ENCODE measurements at places on chromosomes 1 and 21. TPM values are rescaled to one million over a fixed set of nuclear protein-coding genes. Genes with fewer than 3 reads are reported as not detected.
A peak's percentile ranks its signal among the peaks of the same experiment; 100 is the strongest.

GRCh38 chr1:62513013-62513412 is 76.2 kb downstream of the USP1 start:
- DNase-seq: no peak
- H3K27me3 ChIP-seq: no peaks in the 10 kb centered on the region
- no peaks in the 10 kb centered on the region for H3K36me3 ChIP-seq
- no peak overlapping the region for H3K4me3 ChIP-seq
- H3K27ac ChIP-seq: no peak overlapping the region

DNA sequence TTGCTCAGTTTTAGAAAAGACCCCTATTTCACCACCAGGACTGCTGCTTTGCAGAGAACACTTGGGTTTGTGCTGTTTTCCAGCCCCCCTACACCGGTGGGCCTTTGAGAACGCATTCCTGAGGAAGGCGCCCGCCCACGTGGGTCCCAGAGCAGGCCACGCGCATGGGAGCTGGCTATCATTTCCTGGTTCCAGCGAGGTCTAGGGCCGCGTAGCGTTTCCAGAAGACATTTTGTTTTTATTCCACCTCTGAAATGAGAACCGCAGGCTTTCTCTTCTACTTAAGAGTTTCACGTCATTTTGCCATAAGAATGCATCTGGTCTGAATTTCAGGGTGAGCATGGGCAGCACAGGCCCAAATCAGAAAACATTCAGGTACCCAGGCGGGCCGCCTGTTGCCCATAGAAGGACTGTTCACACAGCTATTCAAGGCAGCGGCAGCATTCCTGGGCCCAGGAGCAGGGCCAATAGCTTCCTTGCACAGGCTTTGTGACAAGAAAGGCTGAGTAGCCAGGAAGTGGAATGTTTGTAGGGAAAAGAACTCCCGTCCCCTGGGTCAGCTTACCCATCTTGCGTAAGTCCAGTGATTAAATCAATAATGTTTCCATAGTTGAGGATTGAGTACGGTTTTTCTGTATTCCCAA is 1.4 kb upstream of the KLHL21 start:
- no peaks in the 10 kb centered on the region for H3K27me3 ChIP-seq
- no peaks in the 10 kb centered on the region for H3K36me3 ChIP-seq
- H3K27ac ChIP-seq: peak overlapping the region; percentile 94

DNA sequence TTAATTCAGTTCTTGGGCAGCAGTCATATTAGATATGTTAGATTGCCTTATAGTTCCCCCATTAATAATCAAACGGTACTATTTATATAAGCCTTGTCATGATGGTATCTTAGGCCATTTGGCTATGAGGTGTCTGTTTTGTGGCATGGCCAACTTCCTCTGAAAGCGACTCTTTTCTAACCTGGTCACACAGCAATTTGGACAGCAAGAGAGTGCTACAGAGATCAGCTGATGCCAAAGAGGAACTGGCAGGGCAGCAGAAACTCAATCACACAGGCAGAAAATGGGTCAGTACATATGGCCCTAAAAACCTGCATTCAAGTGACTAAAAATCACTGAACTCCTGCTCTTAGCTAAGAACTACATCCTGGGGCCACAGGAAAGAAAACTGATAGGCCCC is 13.4 kb upstream of the MUTYH start:
- no peaks in the 10 kb centered on the region for H3K27me3 ChIP-seq
- H3K4me3 ChIP-seq: no peak overlapping the region
- no peak for DNase-seq
- H3K36me3 ChIP-seq: no peaks in the 10 kb centered on the region

- peaks cover 6% of the 10 kb centered on the region for H3K27me3 ChIP-seq
- H3K4me1 ChIP-seq: no peaks in the 10 kb centered on the region
- H3K36me3 ChIP-seq: no peaks in the 10 kb centered on the region
These were observed 103.9 kb downstream of the HMCN1 start for GRCh38 chr1:185838111-185838510.

DNA sequence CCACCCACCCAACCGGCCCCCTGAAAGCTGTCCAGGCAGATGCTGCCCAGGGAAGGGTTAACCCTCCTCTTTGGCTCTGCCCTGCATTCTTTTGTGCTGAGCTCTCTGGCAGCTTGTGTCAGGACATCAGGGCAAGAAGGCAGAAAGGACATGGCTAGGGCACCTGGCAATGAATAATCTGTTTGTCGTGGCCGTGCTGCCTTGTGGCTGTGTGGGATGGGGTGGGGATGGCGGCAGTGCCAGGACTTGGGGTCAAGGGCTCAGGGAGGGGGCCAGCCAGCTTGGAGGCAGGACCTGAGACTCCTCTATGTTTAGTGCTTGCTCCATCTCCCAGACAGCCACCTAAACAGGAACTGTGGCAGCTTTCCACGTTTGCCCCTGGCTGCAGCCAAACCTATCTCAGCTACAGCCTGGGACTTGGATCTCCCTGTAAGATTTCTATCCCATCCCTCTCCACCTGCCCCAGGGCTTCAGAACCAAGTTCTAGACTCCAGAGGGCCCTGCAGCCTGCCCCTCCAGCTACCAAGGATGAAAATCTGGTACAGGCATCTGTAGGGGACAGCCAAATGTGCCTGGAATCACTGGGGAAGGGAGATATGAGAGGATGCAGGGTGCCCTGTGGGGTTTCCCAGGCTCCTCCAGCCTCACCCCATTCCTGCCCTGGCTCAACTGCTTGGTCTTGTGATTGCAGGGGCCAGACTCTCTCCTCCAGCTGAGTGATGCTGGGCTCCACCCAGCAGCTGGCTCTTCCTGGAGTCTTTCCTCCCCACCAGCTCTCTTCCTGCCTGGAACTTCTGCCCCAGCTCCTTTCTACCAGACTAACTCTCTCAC is 9.6 kb upstream of the GPR37L1 start:
- no peak overlapping the region for H3K4me3 ChIP-seq
- peaks cover 5% of the 10 kb centered on the region for H3K27me3 ChIP-seq
- no peaks in the 10 kb centered on the region for H3K36me3 ChIP-seq
- no peak overlapping the region for H3K27ac ChIP-seq
- DNase-seq: no peak

DNA sequence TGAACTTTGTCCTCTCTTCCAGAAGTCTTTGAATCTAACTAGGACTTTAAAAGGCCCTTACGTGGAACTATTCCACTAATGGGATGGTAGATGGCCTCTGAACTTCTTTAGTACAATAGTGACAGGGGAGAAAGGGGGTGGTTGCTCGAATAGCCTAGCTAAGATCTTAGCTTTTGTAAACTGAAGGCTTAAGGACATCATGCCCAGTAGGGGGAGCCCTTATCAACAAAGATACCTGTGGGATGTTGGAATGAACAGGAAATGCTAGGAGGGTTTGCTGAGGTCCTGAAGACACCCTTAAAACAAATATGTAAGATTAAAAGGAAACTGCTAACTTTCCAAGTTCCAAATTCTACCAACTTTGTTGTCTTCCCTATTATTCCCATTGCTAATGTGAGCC is 33.2 kb downstream of the NHLH2 start:
- peaks cover 27% of the 10 kb centered on the region for H3K27me3 ChIP-seq
- no peaks in the 10 kb centered on the region for H3K4me1 ChIP-seq

DNA sequence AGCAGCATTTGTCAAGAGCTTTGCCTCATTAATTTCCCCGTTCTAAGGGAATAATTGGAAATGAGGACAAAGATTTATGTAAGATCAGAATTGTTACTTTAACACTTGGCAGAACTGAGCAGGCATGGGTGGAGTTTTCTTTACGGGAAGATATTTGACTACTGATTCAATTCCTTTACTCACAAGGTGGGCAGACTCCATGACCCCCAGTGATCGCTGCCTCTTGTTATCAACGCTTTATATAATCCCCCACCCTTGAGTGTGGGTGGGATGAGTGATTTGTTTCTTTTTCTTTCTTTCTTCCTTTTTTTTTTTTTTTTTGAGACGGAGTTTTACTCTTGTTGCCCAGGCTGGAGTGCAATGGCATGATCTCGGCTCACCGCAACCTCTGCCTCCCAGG is 65.3 kb upstream of the TENT5B start:
- no peak overlapping the region for H3K27ac ChIP-seq
- peaks cover 14% of the 10 kb centered on the region for H3K27me3 ChIP-seq
- DNase-seq: no peak

DNA sequence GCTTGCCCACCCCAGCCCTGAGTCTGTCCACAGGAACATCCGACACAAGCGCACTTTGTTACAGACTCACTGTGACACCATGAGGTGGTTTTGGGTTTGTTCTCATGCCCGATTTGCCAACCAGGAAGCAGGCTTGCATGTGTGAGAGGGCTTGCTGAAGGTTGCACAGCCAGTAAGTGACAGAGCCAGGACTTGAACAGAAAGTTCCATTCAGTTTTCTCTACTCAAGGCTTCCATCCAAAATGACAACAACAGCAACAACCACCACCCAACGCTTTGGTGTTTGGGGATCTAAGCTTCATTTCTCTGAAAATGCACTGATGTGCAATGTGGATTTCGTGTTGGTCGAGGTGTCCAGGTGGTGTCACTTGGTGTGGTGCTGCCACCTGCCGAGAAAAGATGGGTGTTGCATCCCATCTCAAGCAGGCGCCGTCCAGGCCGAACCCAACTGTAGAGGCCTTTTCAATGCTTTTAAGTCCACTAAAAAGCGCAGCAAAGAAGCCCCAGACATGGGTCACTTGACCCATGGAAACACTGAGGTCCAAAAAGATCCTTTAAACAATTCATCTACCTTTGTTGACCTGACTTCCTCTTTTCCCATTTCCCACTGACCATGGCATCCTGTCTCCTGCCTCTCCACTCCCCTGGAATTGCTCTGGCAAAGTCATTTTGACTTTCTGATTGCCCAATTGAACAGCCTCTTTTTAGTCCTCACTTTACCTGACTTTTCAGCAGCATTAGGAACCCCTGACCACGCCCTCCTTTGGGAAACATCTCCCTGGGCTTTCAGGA is 12.2 kb downstream of the CITED4 start:
- peaks cover 18% of the 10 kb centered on the region for H3K4me1 ChIP-seq
- H3K27ac ChIP-seq: no peak overlapping the region
- H3K27me3 ChIP-seq: peaks cover 5% of the 10 kb centered on the region

DNA sequence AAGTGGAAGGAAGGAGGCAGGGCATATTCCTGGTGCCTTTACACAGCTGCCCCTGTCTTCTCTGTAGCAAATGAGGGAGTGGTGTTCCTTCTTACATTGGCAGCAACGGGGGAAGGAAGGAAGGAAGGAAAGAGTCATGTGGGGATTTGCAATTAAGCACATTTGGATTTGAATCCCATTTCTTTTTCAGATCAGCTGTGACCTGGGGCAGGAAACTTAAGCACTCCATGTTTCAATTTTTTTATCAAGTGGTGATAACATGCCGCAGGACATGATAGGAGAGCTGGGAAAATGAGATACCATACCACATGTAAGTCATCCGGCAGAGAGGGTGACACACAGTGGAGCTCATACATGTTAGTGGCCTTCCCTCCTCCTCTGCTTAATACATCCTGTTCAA is 186.8 kb downstream of the APP start:
- H3K27ac ChIP-seq: no peak overlapping the region
- no peak overlapping the region for H3K4me3 ChIP-seq
- DNase-seq: no peak
- no peaks in the 10 kb centered on the region for H3K36me3 ChIP-seq
- no peaks in the 10 kb centered on the region for H3K27me3 ChIP-seq
- no peaks in the 10 kb centered on the region for H3K4me1 ChIP-seq

DNA sequence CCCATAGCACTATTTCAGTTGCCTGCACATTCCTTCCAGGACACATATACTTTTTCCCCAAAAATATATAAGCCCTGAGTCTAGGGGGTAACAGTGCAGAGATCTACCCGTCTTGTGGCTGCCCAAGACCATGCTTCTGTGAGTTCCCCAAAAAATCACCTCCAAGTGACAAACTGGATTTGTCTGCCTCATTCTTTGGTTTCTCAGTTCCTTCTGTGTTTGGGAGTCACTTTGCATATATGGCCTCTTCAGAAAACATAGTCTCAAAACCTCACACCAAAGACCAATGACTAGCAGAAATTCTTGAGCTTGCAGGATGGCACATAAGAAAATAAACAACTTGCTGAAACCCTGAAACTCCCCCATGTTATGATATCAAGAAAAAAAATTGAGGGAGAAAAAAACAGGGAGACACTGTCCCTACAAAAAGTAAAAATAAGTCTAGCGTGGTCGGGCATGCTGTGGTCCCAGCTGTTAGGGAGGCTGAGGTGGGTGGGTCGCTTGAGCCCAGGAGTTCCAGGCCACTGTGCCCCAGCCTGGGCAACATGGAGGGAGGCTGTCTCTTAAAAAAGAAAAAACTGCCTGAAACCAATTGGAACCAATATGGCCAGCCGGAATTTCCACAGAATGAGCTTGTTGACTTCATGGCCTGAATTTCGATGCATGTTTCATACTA is 8.0 kb downstream of the JMJD4 start:
- H3K36me3 ChIP-seq: peaks cover 20% of the 10 kb centered on the region
- H3K27ac ChIP-seq: no peak overlapping the region
- DNase-seq: no peak
- no peaks in the 10 kb centered on the region for H3K27me3 ChIP-seq
- H3K4me3 ChIP-seq: no peak overlapping the region
- peaks cover 8% of the 10 kb centered on the region for H3K4me1 ChIP-seq

GRCh38 chr1:232346844-232347243 is 283.1 kb downstream of the SIPA1L2 start:
- peaks cover 18% of the 10 kb centered on the region for H3K27me3 ChIP-seq
- no peaks in the 10 kb centered on the region for H3K36me3 ChIP-seq
- no peak overlapping the region for H3K27ac ChIP-seq
- H3K4me1 ChIP-seq: no peaks in the 10 kb centered on the region

GRCh38 chr1:214542275-214543199 is 8.9 kb downstream of the PTPN14 start:
- peaks cover 18% of the 10 kb centered on the region for H3K27me3 ChIP-seq
- DNase-seq: no peak
- no peaks in the 10 kb centered on the region for H3K4me1 ChIP-seq
- H3K4me3 ChIP-seq: no peak overlapping the region
- no peaks in the 10 kb centered on the region for H3K36me3 ChIP-seq

GRCh38 chr1:200165493-200166220 is 138.1 kb downstream of the NR5A2 start:
- H3K4me3 ChIP-seq: no peak overlapping the region
- H3K27me3 ChIP-seq: peaks cover 20% of the 10 kb centered on the region
- DNase-seq: no peak
- peaks cover 5% of the 10 kb centered on the region for H3K4me1 ChIP-seq

DNA sequence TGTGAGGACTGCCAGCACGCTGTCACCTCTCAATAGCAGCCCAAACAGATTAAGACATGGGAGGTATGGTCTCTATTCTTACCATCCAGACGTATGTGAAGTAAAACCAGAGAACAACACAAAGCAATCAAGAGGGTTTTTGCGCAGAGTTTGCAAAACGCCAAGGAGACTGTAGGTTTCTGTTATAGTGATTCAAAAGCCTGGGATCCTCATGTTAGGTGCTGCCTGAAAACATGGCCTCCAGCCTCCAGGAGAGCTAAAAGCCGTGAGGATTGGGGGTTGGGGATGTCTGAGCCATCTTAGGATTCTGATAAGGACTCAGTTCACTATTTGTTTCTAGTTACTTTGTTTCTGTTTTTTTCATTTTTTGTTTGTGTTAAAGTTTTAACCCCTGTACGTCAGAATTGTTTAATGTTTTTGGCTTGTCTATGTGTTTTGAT is 4.2 kb upstream of the CCT8 start:
- DNase-seq: no peak
- H3K4me1 ChIP-seq: peaks cover 47% of the 10 kb centered on the region
- no peaks in the 10 kb centered on the region for H3K27me3 ChIP-seq
- H3K27ac ChIP-seq: peak overlapping the region; percentile 89

CRABP2 gene
- total RNA-seq: 2.4 TPM

CRNN gene
- total RNA-seq: not detected

S100A10 gene
- 152 TPM for total RNA-seq

AHDC1 gene
- total RNA-seq: 42.9 TPM

MNDA gene
- total RNA-seq: not detected

KLHL17 gene
- total RNA-seq: 19.0 TPM

KCNJ15 gene
- not detected for total RNA-seq
